H4 (cell line): ENCODE measurements at places on chromosomes 12 and 14.

- DNase-seq: peak; percentile 34
Observed at GRCh38 chr12:76029982-76030340, 1.6 kb downstream of the PHLDA1 start.

DNA sequence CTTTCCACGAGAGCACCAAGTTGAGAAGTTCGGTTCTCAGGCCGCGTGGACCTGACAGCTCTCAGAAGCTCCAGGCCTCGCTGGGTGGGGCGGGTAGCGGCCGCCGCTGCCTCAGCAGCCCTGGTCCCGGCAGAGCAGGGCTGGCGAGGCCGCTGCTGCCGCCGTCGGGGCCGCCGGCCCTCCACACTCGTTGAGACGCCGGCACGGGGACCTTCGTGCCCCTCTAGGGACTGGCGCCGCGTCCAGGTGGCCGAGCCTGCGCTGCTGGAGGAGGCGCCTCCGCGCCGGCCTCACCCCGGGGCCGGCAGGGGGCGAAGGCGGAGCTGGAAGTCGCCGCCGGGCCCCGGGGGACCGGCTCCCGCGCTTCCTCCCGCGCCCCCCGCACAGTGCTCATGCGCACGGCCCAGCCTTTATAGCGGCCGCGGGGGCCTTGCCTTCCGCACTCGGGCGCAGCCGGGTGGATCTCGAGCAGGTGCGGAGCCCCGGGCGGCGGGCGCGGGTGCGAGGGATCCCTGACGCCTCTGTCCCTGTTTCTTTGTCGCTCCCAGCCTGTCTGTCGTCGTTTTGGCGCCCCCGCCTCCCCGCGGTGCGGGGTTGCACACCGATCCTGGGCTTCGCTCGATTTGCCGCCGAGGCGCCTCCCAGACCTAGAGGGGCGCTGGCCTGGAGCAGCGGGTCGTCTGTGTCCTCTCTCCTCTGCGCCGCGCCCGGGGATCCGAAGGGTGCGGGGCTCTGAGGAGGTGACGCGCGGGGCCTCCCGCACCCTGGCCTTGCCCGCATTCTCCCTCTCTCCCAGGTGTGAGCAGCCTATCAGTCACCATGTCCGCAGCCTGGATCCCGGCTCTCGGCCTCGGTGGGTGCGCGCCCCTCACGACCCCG is at the start of gene COCH:
TSS of gene COCH (plus strand) at position 440 of the 879 bp plus-strand sequence. CDS start at position 820, 380 bp downstream.
- DNase-seq: no peak

GRCh38 chr12:49440035-49440434 is 72.8 kb downstream of the SPATS2 start:
- DNase-seq: no peak

- DNase-seq: peak; percentile 22
Observed at GRCh38 chr14:22388669-22389595, 200.1 kb downstream of the DAD1 start.

DNA sequence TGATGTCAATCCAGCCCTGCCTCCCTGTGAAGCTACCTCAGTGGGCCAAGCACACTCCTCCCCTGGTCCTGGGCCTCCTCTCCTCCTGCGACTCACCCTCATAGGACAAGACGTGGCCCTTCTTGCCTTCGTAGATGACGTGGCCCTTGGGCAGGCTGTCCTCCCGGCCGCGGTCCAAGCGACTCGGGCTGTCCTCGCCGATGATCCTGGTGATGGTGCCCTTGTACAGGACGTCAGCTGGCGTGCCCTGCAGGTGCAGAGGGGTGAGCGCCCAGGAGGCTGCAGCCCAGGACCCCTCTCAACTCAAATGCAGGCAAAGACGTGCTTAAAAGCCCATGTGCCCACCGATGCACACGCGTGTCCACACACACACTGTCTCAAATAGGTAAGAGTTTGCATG is 55.6 kb downstream of the RFLNA start:
- DNase-seq: no peak

DNA sequence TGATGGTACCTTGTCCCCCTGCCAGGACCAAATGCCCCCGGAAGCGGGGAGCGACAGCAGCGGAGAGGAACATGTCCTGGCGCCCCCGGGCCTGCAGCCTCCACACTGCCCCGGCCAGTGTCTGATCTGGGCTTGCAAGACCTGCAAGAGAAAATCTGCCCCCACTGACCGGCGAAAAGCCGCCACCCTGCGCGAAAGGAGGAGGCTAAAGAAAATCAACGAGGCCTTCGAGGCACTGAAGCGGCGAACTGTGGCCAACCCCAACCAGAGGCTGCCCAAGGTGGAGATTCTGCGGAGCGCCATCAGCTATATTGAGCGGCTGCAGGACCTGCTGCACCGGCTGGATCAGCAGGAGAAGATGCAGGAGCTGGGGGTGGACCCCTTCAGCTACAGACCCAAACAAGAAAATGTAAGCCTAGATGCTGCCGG is 410 bp downstream of the MYF6 start:
- DNase-seq: no peak

DNA sequence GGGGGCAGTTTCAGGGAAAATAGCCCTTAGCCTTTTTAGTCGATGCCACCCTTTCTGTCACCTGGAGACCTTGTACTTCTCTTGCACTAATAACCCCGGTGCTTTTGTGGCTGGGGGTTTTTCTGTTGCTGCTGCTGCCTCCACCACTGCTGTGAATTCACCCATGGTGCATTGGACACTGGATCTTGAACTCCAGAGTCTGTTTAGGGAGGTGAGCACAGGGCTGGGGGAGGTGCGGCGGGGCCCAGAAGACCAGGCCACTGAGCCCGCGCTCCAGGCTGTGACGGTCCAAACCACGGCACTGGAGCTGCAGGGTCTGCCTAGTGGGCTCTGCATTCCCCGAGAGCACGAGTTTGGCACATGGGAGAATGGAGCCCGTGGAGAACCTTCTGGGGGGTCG is 100.6 kb downstream of the NINJ2 start:
- DNase-seq: no peak

GRCh38 chr12:91357381-91357780 is 174.8 kb upstream of the DCN start:
- DNase-seq: no peak

DNA sequence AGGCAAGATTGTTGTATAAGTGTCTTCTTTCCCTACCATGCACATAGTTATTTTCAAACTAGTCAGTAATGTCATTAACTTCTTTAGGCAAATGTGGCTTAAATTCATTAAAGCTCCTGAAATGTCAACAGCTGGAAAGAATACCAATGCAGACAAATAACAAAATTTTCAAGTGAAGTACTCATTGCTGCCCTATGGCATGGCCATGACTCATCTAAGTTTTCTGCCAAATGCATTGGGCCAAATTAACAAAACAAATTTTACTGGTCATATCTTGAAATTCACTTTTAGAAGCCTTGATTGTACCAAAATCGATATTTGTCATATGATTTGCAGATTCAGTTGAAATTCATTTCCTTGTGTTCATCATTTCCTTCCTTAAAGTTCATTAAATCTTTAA is 915.9 kb downstream of the SLC6A15 start:
- no peak for DNase-seq

- no peak for DNase-seq
Observed at GRCh38 chr14:52244997-52245396, 22.5 kb upstream of the PTGDR start.

DNA sequence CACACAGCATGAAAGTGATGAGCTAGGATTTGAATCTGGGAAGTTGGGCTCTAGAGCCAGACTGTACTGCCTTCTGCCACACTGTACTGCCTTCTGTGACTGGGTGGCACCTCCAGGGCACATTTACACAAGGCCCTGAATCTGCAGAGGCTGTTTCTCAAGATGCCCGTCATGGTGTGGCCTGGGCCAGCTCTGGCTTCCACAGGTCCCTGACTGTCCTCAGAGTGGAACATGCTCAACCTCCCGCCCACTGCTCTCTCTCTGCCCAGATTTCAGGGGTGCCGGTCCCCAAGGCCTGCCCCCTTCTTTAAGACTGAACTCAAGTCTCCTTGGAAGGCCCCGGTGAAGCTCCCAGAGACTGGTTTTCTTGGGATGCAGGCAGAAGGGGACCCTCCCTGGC is 50.2 kb downstream of the C14orf132 start:
- DNase-seq: no peak

- no peak for DNase-seq
Observed at GRCh38 chr12:47190271-47190750, 110.6 kb upstream of the AMIGO2 start.

GRCh38 chr14:74427651-74428050 is 1.6 kb upstream of the SYNDIG1L start:
- DNase-seq: no peak

DNA sequence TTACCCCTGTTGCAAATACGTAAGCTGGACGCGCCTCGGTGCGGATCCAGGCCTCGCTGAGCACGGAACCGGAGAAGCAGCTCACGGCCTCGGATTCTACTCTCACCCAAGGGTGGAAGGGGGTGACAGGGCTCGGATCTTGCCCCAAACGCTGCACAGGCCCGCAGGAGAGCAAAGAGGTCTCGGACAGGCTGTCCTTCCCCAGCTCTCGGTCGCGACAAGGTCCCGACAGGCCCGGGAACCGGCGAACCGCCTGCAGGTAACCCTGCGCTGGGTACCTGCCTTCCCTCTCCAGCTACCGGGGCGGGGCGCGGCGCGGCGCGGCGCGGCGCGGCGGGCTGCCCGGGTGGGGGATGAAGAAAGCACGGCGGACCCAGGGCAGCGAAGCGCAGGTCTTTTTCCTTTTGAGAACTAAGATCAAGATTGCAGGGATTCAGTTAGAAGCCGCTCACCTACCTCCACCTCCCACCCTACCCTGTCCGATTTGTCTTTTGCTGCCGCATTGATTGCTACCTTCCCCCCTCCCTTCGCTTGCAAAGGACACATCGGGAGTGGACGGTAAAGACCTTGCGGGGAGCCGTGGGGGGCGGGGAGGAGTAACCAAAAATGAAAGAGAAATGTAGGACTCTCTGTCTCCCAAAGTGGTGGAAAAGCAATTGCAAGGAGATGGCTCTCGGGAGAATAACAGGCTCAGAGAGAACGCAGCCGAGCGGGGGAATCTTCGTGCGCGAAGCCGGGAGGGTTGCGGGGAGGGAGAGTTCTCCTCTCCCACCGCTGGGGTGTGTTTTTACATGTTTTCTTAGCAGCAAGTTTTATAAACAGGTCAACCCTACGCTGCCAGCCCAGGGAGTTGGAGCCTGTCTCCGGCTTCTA is 8.4 kb upstream of the TBX3 start:
- no peak for DNase-seq

DNA sequence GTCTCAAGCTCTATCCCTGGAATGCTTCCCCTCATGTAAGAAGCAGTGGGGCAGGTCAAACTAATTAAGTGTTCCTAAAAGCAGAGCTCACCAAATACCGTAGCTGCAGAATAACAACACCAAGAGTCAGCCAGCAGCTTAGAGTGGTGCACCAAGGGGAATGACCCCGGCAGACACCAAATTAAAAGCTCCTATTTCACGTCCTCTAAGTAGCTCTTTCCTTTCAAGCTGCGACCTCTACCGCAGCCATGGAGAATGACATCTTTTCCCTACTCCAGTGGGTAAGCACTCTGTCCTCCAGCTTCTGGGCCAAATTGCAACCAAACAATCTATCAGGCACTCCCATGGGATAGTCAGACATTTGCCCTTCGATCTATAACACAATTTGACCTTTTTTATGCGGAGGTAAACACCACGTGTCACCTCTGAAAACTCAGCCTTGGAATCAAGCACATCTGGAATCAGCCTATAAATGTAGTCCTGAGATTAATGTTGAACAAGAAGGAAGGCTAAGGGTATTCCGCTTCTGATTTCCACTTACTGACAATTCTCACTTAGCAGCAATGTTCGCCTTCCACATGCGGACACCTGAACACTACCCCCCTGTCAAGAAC is 67.6 kb upstream of the CDKN3 start:
- DNase-seq: peak; percentile 74

DNA sequence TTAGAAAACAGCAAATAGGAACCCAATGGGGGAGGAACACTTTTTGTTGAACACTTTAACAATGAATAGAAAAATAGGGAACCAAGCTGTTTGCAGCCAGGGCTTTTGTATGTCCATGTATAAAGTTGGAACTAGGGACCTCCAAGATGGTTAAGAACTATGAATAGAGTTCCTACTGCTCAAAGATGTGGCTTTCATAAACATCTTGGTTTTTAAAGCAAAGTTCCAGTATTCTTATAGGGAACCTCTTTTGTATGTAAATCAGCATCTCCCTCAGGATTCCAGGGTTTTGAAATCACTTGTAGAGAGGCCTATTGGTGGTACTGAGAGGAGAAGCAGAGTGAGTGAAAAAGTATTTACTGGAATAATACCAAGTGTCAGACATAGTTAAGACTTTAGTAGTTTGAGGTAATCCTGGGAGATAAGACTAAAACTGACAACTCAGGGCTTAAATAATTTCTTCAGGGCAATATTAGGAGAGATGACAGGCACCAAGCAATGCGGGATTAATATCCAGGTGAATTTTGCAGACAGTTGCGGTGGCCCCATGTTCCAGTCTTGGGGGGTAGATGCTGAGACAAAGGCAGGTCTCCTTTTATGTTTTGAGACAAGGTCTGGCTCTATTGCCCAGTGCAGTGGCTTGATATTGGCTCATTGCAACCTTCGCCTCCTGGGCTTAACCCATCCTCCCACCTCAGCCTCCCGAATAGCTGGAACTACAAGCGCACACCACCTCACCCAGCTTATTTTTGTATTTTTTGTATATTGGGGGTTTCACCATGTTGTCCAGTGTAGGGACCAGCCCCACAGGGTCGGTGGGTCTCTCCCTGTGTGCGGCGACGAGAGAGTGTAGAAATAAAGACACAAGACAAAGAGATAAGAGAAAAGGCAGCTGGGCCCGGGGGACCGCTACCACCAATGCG is 10.4 kb upstream of the EID3 start:
- no peak for DNase-seq

- no peak for DNase-seq
Observed at GRCh38 chr14:50806241-50806933, 24.6 kb downstream of the NIN start.

- no peak for DNase-seq
Observed at GRCh38 chr14:37443461-37443860, 151.6 kb downstream of the FOXA1 start.

DNA sequence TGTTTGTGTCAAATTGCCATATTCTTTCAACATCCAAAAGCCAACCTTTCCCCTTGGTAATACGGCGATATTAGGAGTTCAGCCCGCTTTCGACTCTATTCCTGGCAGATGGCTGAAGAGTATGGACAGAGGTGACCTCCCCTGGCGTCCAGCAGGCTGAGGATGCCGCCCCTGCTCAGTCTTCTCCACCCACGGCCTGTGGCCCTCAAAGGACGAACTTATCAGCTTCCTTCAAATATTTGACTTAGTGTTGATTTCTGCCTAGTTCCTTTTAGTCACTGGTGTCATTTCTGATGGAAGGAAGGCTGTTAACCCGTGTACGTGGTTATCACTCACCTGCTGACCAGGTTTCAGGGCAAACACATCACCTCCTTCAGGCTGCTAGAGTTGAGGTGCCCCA is 65.0 kb downstream of the TESC start:
- DNase-seq: no peak

- peak; percentile 85 for DNase-seq
Observed at GRCh38 chr12:7433276-7433822, 10.6 kb downstream of the CD163L1 start.
